ENCODE measurements at places on chromosomes 13 and 19. TPM values are rescaled to one million over a fixed set of nuclear protein-coding genes. Genes with fewer than 3 reads are reported as not detected.

Gene IGFL3
- not detected for polyA plus RNA-seq

Gene RNF6
- polyA plus RNA-seq = 10.7 TPM

Gene TMTC4
- 5.9 TPM for polyA plus RNA-seq

Gene PRR19
- not detected for polyA plus RNA-seq

Gene GRIN2D
- polyA plus RNA-seq = 0.12 TPM

Gene CGB8
- polyA plus RNA-seq = not detected

Gene FDX2
- polyA plus RNA-seq = 16.8 TPM

Gene PTGIR
- polyA plus RNA-seq = 0.55 TPM

Gene SERTAD1
- polyA plus RNA-seq = 2.3 TPM

Gene ZNF547
- 2.9 TPM for polyA plus RNA-seq

Gene CD70
- not detected for polyA plus RNA-seq

Gene ZNF99
- polyA plus RNA-seq = 0.08 TPM

Gene LGI4
- polyA plus RNA-seq = 11.9 TPM

Gene STOML3
- polyA plus RNA-seq = not detected

Gene CCNA1
- 1.1 TPM for polyA plus RNA-seq

Gene ARHGAP35
- 32.5 TPM for polyA plus RNA-seq

Gene KLK10
- 6.9 TPM for polyA plus RNA-seq

Gene CEACAM20
- polyA plus RNA-seq = not detected

Gene WDR83
- 2.8 TPM for polyA plus RNA-seq

Gene TEX29
- 0.25 TPM for polyA plus RNA-seq

Gene OR7A5
- polyA plus RNA-seq = not detected

Gene PTGER1
- not detected for polyA plus RNA-seq

Gene FPR1
- 1.1 TPM for polyA plus RNA-seq

Gene ZNF699
- polyA plus RNA-seq = 3.6 TPM

Gene IGFL4
- not detected for polyA plus RNA-seq

Gene KIR2DL1
- polyA plus RNA-seq = not detected

Gene CLEC4M
- 3.6 TPM for polyA plus RNA-seq

Gene LILRB4
- polyA plus RNA-seq = 6.9 TPM

Gene CEACAM21
- polyA plus RNA-seq = 3.0 TPM

Gene SIGLEC11
- 43.3 TPM for polyA plus RNA-seq

Gene FGF9
- 1.5 TPM for polyA plus RNA-seq

Gene PTH2
- not detected for polyA plus RNA-seq

Data from ovary (tissue), 10 donors.